ENCODE measurements at places on chromosomes 1 and 21.

- no peak for DNase-seq
These were observed 2.1 kb downstream of the GUK1 start for GRCh38 chr1:228142155-228142691.

DNA sequence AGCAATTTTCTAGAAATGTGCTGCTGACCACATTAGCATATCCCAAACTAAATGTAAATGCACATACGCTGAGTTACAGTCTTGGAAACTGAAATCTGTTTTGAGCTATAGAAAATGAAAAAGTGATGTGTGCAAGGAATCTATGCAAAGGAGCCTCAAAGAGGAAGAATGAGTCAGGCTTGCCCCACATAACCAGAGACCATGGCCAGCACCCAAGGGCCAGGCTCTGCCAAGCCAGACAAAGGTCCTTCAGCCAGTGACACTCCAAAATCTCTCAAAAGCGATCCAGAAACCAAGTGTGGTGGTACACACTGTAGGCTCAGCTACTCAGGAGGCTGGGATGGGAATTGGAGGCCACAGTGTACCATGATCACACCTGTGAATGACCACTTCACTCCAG, 195.2 kb downstream of the TOMM20 start:
- no peak for DNase-seq

DNA sequence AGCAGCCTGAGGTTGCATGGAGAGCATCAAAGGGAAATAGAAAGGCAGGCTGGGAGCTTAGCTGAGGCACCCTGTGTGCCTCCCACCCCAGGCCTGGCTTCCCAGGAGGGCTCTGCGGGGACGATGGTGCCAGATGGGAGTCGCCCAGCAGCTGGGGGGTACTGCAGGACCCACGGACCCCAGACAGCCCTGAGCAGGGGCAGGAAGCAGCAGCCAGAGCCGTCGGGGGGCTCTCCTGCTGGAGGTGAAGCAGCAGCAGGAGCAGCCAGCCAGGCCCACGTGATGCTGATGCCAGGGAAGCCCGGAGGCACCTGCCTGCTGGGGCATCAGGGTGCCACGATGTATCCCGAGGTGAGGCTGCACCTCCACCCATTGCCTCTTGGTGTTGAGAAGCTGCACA, 20.4 kb downstream of the RAP1GAP start:
- DNase-seq = no peak

GRCh38 chr1:201885531-201886075, 3.1 kb upstream of the SHISA4 start:
- no peak for DNase-seq

GRCh38 chr1:92551916-92552315, 65.2 kb upstream of the GFI1 start:
- no peak for DNase-seq

DNA sequence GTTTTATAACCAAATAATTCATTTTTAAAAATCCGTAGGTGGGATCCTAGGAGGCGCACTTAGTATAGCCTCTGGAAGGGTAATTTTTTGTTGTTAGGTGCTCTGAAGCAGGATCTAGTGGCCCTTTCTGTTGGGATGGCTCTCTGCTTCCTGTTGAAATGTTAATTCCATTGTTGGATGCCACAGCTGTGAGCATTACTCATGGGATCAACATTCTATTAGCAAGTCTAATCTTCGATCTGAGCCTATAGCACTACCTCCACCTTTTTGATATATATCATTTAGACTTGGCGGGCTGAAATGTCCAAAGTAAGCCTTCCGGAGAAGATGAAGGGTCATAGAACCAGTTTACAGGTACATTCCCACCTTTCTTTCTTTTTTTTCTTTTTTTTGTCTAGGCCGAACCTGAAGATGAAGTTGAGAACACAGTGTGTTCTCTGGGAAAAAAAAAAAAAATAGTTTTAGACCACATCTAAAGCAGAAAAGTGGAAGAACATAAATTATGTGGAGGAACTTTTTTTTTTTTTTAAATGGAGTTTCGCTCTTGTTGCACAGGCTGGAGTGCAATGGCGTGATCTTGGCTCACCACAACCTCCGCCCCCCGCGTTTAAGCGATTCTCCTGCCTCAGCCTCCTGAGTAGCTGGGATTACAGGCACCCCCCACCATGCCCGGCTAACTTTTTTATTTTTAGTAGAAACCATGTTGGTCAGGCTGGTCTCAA, 1.4 kb downstream of the CXADR start:
- no peak for DNase-seq

- DNase-seq = peak; percentile 25
These were observed 35.8 kb downstream of the EVI5 start for GRCh38 chr1:92749024-92749634.

- no peak for DNase-seq
These were observed 29.2 kb downstream of the CDC7 start for GRCh38 chr1:91529856-91530255.

- no peak for DNase-seq
These were observed 36.0 kb downstream of the OVAAL start for GRCh38 chr1:180594723-180595122.

- no peak for DNase-seq
These were observed 72.4 kb upstream of the BCAR3 start for GRCh38 chr1:93753791-93754763.

- no peak for DNase-seq
These were observed 16.6 kb downstream of the TSNAX start for GRCh38 chr1:231544943-231545592.

GRCh38 chr1:228118040-228118439, 8.9 kb upstream of the MRPL55 start:
- DNase-seq = no peak

All from activated naive CD4-positive, alpha-beta T cell treated with Interleukin-2 at 50 U/mL for 16 hours (primary cell).